GM12878 (cell line): ENCODE measurements at places on chromosomes 3 and 15. TPM values are rescaled to one million over a fixed set of nuclear protein-coding genes. Genes with fewer than 3 reads are reported as not detected.

GRCh38 chr15:92797168-92798052 is 102.7 kb upstream of the CHD2 start:
- H3K27me3 ChIP-seq = no peaks in the 10 kb centered on the region; the same call in 1 of the 2 replicates
- no peak overlapping the region for H3K4me3 ChIP-seq
- H3K36me3 ChIP-seq = no peaks in the 10 kb centered on the region
- peak; percentile 40 for DNase-seq

- H3K27ac ChIP-seq = no peak overlapping the region
- H3K27me3 ChIP-seq = no peaks in the 10 kb centered on the region; the same call in none of the 2 replicates
- H3K4me1 ChIP-seq = no peaks in the 10 kb centered on the region
- H3K4me3 ChIP-seq = no peak overlapping the region
- H3K36me3 ChIP-seq = no peaks in the 10 kb centered on the region
Measured at GRCh38 chr3:38985581-38985980, 66.2 kb downstream of the SCN11A start.

DNA sequence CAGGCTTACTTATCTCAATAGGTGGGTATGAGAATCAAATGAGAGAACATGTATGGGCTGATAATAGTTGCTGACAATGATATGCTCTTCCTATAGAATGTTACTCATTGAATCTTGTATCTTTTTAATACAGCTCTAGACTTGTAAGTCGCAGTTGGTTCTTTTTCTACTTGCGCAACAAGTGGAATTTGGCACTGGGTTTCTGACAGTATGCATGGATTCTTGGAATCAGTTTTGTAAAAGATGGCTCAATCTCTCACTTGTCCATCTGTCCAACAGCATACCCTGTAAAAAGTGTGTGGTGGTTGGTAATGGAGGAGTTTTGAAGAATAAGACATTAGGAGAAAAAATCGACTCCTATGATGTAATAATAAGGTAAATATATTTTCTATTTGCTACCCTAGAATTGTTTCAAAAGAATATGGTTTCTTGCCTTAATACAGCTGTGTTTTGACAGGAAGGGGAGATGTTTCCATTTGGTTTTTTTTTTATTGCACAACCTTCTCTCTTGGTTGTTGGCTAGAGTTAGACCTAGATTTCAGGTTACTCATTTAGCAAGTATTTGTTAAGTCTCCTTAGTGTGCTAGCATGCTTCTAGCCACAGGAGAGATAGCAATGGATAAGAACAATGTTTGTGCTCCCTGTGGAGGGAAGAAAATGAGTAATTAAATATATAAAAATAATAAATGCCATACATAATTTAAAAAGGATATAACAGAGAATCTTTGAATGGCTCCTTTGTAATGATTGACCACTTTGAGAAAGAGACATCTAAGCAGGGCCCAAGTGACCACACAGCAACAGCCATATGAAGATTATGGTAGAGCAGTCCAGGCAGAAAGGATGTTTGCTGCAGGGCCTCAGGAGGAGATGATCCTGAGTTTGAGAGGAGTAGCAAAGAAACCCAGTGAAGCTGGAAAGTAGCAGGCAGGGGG is 21.8 kb downstream of the ST3GAL6 start:
- peaks cover 8% of the 10 kb centered on the region for H3K4me1 ChIP-seq
- no peaks in the 10 kb centered on the region for H3K36me3 ChIP-seq
- no peak overlapping the region for H3K27ac ChIP-seq
- no peaks in the 10 kb centered on the region for H3K27me3 ChIP-seq
- DNase-seq = no peak

GRCh38 chr15:64912379-64913325 is 950 bp downstream of the ANKDD1A start:
- H3K4me1 ChIP-seq = peaks cover 8% of the 10 kb centered on the region
- H3K4me3 ChIP-seq = 0 out of 2 replicates have a peak overlapping the region, but pooled peaks have one; percentile 60
- no peaks in the 10 kb centered on the region for H3K36me3 ChIP-seq
- no peak for DNase-seq

DNA sequence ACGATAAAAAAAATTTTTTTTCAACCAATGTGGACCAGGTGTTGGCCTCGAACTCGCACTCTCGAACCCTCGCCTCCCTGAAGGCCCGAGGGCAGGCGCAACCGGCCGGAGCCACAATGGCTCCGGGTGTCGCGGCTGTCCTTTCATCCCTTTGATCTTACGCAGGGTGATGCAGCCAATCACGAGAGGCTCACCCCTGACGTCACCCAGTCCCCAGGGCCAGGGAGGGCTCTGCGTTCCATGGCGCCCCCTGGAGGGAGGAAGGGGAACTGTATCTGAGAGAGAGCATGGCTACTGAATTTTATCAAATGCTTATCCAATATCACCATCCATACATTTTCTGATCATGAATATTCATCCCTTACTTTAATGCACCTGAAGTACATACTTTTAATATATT is 15.4 kb upstream of the GMNC start:
- no peaks in the 10 kb centered on the region for H3K27me3 ChIP-seq
- H3K4me1 ChIP-seq = no peaks in the 10 kb centered on the region
- no peak overlapping the region for H3K4me3 ChIP-seq
- H3K36me3 ChIP-seq = no peaks in the 10 kb centered on the region
- H3K27ac ChIP-seq = no peak overlapping the region

DNA sequence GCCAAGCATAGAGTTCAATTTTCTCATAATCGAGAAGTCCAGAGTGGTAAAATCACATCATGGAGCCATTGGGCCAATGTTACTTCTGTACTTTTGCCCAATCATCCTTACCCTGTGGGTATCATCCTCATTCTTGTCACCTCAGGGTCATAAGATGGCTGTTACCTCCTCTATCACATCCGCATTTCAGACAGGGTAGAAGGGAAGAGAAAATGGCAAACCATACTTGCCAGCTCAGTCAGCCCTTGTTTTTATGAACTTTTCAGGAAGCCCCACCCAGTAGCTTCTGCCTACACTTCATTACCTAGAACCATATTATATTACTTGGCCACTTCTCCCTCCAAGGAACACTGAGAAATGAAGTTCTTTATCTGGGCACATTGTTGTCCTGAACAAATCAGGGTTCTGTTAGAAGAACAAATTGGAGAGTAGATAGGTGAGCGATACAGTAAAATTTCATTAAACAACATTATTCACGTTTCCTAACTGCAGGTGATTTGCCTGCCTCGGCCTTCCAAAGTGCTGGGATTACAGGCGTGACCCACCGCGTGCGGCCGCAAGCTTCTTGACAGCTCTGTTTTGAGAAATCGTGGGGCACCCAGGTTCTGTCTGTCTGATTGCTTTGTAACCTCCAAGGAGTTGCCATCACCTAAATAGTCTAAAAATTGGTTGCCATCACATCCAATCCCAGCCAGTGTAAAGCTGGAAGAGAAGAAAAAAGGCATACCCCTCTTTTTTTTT is 34.5 kb upstream of the RPN1 start:
- H3K4me3 ChIP-seq = no peak overlapping the region
- H3K36me3 ChIP-seq = no peaks in the 10 kb centered on the region
- no peak overlapping the region for H3K27ac ChIP-seq
- no peaks in the 10 kb centered on the region for H3K4me1 ChIP-seq
- no peak for DNase-seq

GRCh38 chr3:88117683-88118082 is 32.1 kb upstream of the C3orf38 start:
- no peak overlapping the region for H3K4me3 ChIP-seq
- no peak overlapping the region for H3K27ac ChIP-seq
- no peaks in the 10 kb centered on the region for H3K4me1 ChIP-seq
- H3K36me3 ChIP-seq = peaks cover 6% of the 10 kb centered on the region
- H3K27me3 ChIP-seq = no peaks in the 10 kb centered on the region

DNA sequence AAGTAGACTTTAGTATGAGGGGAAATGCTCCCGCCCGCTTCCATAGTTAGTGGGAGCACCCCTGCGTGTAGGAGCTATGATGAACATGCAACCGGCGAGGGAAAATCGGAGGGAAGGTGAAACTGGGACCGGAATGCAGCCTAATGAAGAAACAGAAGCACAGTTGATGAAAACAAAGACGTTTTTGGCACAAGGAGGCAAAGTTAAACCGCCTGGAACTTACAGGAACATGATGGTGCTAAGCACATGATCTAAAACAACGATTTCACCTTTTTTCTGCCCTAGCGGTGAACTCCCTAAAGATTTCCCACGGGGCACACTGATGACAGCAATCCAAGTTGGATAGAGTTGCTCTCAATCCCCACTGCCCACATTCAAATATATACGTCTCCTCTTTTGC is 49.4 kb upstream of the SPATA12 start:
- no peak overlapping the region for H3K4me3 ChIP-seq
- H3K4me1 ChIP-seq = peaks cover 4% of the 10 kb centered on the region
- no peaks in the 10 kb centered on the region for H3K27me3 ChIP-seq
- H3K36me3 ChIP-seq = no peaks in the 10 kb centered on the region

- no peak overlapping the region for H3K4me3 ChIP-seq
- no peaks in the 10 kb centered on the region for H3K36me3 ChIP-seq
- DNase-seq = peak; percentile 66
- peaks cover 10% of the 10 kb centered on the region for H3K4me1 ChIP-seq
- no peak overlapping the region for H3K27ac ChIP-seq
- no peaks in the 10 kb centered on the region for H3K27me3 ChIP-seq
Measured at GRCh38 chr3:41117398-41117870, 81.9 kb upstream of the CTNNB1 start.

- no peak for DNase-seq
- H3K4me3 ChIP-seq = no peak overlapping the region
- no peaks in the 10 kb centered on the region for H3K4me1 ChIP-seq
- no peaks in the 10 kb centered on the region for H3K36me3 ChIP-seq
- no peaks in the 10 kb centered on the region for H3K27me3 ChIP-seq
Measured at GRCh38 chr3:42750834-42751233, 22.2 kb downstream of the CCDC13 start.

- H3K4me3 ChIP-seq = no peak overlapping the region
- no peak overlapping the region for H3K27ac ChIP-seq
- DNase-seq = no peak
- no peaks in the 10 kb centered on the region for H3K36me3 ChIP-seq
- no peaks in the 10 kb centered on the region for H3K4me1 ChIP-seq
Measured at GRCh38 chr15:48566668-48567067, 78.8 kb downstream of the FBN1 start.

- peaks cover 3% of the 10 kb centered on the region; the same call in 1 of the 2 replicates for H3K27me3 ChIP-seq
- DNase-seq = no peak
- no peaks in the 10 kb centered on the region for H3K36me3 ChIP-seq
- no peaks in the 10 kb centered on the region for H3K4me1 ChIP-seq
Measured at GRCh38 chr3:59850417-59850816, 800.6 kb upstream of the CFAP20DC start.

SMCO1 gene
- total RNA-seq = not detected in 2 replicates
